ENCODE measurements at places on chromosomes 13 and 19.

DNA sequence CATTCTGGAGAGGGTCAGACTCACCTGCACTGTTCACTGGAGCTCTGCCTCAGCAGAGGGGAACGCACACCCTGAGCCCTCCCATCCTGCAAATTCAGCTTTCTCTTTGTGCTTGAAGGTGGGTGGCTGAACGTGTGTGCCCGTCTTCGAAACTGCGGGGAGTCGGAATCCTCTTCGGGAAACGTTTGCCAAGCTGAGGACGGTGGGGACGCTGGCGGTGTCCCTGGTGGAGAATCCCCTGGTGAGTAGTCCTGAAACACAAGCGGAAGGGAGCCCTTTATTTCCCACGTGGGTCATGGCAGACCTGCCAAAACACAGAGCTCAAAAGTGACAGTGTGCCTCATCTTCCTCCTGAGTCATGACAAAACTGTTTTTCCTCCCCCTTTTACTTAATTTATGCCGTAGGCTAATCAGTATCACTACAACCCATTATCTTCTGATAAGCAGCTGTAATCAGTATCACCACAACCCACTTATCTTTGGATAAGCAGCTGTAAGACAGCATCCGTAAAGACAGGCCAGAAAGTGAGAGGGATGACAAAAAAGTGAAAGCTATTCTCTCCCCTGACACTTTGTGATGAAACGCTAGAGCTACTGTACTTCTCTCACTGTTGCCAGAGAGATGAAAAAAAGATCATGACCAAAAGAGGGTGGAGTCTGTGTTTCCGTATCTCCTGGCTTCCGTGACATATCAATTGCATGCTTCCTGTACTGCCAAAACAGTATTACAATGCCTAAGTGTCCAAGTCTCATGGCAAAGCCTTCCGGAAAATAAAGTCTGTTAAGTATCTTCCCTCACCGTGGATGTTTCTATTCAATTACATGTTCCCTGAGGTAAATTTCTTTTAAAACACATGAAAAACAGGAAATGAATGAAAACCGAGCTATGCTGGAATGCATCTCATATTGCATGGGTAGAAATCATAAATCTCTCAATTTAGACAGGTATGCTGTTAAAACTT lies 155.5 kb downstream of the TBC1D4 start:
- peak; percentile 66 for DNase-seq

DNA sequence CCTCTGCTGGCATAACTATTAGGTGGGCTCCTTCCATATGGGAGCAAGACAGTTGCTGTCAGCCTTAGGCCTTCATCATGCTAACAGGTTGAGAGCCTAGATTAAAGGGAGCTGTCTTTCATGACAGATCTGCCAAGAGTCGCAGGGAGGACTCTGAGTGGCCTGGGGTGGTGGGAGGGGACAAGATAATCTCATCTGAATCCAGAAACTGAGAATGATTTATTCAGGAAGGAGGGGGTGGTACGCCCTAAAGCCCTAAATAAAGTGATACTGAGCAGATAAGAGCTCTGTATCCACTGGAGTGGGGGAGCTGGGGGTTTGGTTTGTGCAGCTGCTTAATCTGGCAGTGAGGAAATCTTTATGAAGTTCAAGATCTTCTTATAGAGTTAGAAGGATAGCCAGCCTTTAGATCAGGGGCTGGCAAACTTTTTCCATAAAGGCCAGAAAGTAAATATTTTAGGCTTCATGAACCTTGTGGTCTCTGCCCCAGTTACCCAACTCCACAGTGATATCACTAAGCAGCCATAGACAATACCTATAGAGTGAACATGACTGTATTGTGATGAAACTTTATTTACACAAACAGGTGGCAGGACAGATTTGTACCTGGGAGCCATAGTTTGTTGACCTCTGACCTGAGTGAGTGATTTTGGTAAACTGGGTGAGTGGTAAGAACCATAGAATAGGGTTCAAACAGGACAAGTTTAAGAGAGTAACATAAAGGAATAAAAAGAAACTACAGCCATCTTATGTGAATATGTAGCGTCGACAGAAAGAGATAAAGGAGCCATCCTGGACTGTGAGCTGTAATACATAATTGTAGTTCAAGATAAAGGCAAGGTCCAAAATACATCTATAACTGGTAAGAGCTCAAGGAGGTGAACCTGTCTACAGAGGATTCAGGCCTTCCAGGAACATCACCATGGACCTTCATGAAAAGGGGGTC lies 9.8 kb upstream of the STK24 start:
- no peak for DNase-seq

DNA sequence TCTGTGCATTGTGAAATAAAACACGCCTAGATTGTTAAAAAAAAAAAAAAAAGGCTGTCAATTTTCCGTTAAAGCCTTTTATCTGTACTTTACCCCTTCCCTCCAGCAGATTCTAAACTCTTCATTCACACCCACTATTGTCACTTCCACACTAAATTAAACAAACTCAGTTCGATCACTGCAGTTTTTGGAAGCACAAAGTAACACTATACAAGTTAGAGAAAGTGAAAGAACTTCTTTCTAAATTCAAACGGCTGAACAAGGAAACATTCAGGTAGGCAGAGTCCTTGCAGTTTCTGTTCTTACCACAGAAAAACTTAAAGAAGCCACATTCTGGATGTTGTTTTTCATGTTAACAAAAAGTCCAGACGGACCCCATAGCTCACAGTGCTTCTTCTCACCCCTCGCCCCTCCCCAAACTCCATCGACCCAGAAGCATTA lies 27.5 kb upstream of the UBE2L5 start:
- peak; percentile 49 for DNase-seq

- DNase-seq: no peak
Measured at GRCh38 chr19:23285948-23286347, 35.8 kb upstream of the ZNF724 start.

GRCh38 chr13:35448465-35448864 lies 28.0 kb downstream of the MAB21L1 start:
- DNase-seq: no peak

DNA sequence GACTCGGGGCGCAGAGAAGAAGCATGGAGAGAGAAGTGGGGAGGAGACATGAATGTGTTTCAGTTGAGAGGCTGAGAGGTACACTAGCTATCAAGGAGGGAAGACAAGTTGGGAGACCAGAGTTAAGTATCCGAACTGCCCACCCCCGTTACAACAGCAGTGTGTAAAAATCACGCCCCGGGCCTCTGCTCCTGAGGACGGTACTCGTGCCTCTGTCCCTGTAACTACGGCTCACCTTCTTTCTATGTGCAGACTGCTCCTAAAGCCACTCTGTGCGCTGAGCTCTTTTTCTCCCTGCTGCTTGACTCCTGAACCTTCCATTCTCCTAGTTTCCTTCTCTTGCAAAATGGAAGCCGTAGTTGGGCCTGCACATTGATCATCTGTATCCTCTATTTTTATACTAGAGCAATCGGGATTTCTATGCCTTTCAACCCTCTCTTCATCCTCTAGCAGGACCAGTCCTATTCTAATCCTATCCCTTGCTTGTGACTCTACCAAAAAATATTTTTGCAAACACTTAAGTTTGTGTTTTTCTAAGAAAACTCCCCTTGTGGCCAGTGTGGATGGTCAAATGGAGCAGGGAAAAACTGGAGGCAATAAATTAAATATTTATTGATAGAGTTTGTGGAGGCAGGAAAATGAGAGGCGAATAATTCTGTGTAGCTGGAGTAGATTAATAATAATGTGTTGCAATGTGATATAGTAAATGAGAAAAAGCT lies 569 bp downstream of the POLR1D start:
- no peak for DNase-seq

DNA sequence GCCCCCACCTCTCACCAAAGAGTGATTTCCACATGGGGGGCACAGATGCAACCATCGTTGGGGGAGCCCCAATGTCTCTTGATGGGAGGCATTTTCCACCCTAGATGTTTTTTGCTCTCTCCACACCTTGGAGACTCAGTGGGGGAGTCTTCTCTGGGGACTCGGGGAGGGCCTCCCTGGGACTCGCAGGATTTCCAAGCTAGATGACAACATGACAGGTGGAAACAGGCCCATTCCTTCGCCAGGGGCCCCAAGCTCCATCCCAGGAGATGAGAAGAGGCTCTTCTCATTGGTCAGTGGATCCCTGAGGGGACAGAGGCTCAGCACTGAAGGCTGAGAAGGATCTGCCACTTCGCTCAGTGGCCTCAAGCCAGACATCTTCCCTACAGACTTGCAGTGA lies 12.7 kb upstream of the KIR2DL4 start:
- no peak for DNase-seq

GRCh38 chr13:110305544-110305943 lies 1.4 kb downstream of the COL4A1 start:
- no peak for DNase-seq

- no peak for DNase-seq
Measured at GRCh38 chr13:33544308-33544707, 258.8 kb upstream of the STARD13 start.

GRCh38 chr19:33641956-33642498 lies 20.3 kb downstream of the CHST8 start:
- no peak for DNase-seq

GRCh38 chr19:30812099-30812678 lies 440.0 kb downstream of the ZNF536 start:
- DNase-seq: no peak

GRCh38 chr13:42967660-42968059 lies 24.4 kb downstream of the EPSTI1 start:
- no peak for DNase-seq

DNA sequence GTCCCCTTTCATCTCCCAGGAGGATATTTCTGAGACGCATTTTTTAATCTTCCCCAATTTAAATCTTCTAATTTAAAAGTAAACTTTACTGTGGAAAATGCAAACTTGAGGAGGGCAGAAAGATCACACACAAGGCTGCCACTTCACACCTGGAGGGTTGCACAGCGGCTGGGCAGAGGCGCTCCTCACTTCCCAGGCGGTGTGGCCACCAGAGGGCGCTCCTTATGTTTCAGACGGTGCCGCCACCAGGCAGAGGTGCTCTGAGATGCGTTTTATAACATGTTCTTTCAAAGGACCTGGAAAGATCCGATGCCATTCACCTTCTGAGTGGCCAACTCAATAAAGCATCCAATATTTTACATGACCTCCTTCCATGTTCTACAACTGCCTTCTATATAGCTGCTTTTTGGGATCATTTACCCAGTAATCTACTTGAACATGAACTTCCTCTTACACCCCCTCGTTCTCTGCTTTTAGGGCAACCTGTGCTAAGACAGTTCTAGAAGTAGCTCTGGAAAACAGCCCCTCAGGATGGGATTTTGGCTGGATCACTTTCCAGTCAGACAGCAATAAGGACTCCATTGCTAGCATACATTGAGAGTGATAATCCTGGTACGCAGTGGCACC lies 14.8 kb upstream of the MTUS2 start:
- no peak for DNase-seq

GRCh38 chr13:99033814-99034213 lies 56.0 kb upstream of the DOCK9 start:
- DNase-seq: peak; percentile 24

DNA sequence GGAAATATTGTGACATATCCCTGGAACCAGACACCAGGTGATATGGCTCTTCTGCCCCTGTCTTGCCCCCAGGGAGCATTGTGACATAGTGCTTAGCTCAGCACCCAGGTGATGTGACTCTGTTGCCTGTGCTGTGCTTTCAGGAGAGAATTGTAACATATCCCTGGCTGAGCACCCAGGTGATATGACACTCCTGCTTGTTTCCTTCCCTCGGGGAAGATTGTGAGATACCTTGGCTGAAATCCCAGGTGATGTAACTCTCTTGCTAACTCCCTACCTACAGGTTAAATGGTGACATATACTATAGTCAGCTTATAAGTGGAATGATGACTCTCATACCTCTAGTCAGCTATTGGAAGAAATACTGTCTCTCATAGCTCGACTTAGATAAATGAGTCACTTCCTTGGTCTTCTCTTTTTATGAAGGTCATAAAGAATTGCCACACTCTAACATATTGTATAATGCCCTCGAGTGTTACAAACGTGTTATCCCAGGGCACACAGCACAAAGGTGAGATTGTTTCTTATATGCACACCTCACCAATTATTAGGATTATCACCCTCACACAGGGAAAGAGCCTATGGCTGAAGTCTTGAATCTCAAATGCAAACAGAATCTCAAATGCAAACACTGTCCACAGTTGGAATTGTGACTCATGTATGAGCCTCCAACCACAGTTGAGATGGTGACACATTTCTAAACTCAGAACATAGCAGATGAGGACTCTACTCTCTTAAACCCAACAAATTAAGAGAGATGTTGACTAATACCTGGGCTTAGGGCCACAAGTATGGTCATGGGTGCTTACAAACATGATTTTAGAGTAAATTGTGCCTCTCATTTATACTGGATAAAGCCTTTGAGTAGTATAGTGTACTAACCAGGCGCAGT lies 32.7 kb upstream of the ZNF254 start:
- DNase-seq: no peak

DNA sequence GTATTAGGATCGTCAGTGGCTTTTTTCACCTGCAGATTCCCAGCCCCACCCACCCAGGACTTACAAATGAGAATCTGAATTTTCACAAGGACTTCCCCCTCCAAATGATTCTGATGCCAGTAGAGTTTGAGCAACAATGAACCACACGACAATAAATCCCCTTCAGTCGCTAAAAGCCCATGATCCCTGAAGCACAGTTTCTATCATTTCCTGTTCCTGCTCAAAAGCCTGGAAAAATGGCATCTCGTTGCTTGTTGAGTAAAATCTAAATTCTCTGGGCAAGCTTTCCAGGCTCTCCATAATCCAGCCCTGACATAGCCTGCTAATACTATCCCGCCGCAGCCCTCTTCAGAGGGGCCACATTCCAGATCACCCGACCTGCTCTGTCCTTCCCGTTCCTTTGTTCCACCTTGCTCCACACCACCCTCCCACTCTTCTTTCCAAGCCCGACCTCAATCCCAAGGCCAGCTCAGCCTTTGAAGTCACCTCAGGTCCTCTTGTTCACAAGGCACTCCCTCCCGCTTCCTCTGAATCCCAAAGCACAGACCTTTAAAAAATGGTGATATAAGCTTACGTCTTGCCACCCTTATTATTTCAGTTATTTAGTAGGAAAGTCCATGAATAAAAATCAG lies 67.9 kb downstream of the NUFIP1 start:
- no peak for DNase-seq

- peak; percentile 76 for DNase-seq
Measured at GRCh38 chr19:3062165-3063105, at the start of gene TLE5. Gene TLE5, minus strand, starts transcription at chr19:3062495. Its CDS starts 295 bp downstream, at chr19:3062200.

GRCh38 chr19:49594157-49594992 lies 3.4 kb downstream of the PRR12 start:
- DNase-seq: no peak

- no peak for DNase-seq
Measured at GRCh38 chr19:35265900-35266519, 2.8 kb upstream of the USF2 start.

DNA sequence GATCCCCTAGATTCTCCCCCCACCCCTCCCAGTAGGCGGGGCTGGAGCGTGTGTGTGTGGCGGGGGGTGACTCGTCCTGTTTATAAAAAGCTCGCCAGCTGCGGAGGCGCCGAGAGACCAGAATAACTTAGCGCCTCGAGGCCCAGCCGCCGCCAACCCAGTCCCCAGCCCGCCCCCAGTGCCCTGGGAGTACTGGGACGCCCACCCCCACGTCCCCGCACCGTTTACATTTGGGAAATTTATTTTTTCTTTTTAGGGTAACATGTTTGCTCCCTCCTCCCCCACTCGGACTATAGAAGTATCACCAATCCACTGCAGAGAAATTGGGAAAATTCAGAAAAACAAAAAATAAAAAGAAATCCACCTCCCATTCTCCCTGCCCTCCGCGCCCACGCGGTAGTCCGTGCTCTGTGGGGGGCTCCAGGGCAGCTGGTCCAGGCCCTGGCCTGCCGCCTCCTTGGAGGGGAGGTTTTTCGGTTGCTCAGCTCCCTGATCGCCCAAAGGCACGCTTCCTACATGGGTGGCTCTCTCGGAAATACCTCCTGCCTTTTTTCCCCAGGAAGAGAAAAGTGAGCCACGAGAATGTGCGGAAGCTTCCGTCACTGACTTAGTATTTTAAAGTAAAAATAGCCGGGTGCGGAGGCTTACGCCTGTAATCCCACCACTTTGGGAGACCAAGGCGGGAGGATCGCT lies 1.5 kb upstream of the RAB3A start:
- peak; percentile 52 for DNase-seq
